GM04504 (cell line): ENCODE measurements at places on chromosomes 3 and 15.

- peak; percentile 38 for DNase-seq
These were observed 83.0 kb downstream of the CRYGS start for GRCh38 chr3:186461141-186461540.

GRCh38 chr3:181824961-181825360 is 113.2 kb downstream of the SOX2 start:
- no peak for DNase-seq

DNA sequence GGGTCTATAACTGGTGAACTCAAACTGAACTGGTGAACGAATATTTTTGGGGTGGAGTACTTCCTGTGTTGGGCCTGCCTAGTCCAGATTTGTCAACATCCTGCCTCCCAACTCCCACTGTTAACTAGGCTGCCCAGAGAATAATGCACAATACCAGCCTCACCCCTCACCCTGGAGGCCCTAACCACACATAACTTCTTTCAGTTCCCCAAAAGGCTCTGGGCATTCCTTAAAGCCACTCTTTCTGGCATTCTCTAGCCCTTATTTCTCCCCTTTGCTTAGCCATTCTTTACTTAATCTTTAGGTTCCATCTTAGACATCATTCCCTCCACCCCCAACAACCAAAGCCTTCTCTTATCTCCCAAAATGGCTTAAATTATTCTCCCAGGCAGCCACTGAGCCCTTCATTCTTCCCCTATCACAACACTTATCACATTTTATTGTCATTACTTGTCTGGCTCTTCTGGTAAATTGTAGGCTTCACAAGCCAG is 9.1 kb upstream of the SEC11A start:
- no peak for DNase-seq

DNA sequence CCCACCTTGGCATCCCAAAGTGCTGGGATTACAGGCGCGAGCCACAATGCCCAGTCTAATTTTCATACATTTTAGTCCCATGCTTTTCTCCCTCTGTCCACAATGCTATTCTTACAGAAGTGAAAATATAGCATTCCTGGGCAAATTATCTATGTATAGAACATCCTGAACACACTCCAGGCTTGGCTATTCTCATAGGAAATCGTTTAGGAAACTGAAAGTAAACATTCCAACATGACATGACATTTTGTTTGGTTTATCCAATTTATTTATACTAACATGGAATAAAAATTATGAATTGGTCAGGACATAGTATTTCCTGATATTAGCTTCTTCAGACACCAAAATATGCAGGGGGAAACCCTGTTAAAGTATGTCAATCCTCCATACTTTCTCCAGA is 52.6 kb downstream of the SYNM start:
- DNase-seq, result no peak

- DNase-seq, result no peak
These were observed 78.1 kb upstream of the XCR1 start for GRCh38 chr3:46105306-46105919.

DNA sequence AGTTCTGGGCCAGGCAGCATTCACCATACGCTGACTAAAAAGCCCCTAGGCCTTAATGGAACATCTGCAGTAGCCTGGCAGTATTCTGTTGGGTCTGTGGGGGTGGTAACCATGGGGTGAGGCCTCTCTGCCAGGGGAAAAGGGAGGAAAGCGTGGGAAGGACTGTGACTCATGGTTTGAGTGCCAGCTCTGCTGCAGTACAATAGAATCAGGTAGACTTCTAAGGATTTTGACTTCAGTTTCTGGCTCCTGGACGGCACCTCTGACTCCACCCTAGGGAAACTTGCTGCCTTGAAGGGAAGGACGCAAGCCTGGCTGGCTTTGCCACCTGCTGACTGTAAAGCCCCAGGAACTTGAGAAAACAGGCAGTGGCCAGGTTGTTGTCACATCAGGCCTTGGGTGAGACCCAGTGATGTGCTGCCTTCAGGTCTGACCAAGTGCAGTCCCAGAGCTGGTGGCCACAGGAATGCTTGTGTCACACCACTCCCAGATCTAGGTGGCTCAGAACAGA is 148.6 kb downstream of the SUCNR1 start:
- DNase-seq, result peak; percentile 21

DNA sequence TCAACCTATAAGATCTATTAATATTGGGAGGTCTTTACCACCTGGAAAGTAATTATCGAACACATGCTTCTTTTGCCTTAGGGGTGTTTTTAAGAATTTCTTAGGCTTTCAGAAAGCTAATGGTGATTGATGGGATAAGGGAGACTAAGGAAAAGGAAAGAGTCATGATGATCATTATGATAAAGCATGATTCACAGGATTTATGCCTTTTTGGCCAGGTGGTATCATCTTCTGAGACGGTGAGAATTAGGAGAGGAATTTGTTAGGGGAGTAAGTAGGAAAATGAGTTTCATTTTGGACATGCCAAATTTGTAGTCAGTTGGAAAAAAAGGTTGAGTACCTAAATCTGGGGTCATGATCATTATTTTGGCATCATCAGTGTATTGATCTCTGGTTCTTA is 8.9 kb downstream of the ARMC8 start:
- DNase-seq, result no peak

DNA sequence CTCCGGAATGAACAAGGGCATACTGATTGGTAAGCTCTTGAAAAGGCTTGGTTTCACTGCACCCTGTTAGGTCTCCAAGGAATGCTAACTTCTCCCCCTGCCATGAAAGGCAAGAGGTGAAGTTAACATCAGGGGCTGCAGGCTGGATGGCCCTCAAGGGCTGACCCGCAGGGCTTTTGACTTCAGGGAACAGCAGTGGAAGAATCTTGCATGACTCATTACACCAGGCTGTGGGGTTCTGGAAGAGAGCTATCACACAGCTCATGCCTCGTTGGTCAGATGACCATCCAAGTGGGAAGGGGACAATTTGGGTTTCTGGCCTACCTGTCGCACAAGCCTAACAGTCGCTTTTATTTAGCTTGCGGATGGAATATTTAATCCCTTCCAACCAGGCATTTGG is 23.6 kb upstream of the ATG7 start:
- no peak for DNase-seq

- DNase-seq, result no peak
These were observed 4.3 kb downstream of the FYCO1 start for GRCh38 chr3:45991341-45991740.

GRCh38 chr15:43232289-43232874 is 11.6 kb upstream of the EPB42 start:
- DNase-seq, result no peak
